ENCODE measurements at places on chromosomes 3 and 15.
A peak's percentile ranks its signal among the peaks of the same experiment; 100 is the strongest.

- no peak for DNase-seq
These were observed 550.4 kb upstream of the ARPP21 start for GRCh38 chr3:35088943-35089342.

GRCh38 chr15:47715856-47716445 is 1.4 kb upstream of the SEMA6D start:
- DNase-seq, result no peak

GRCh38 chr3:183815563-183815940 is 9.8 kb downstream of the MAP6D1 start:
- no peak for DNase-seq

DNA sequence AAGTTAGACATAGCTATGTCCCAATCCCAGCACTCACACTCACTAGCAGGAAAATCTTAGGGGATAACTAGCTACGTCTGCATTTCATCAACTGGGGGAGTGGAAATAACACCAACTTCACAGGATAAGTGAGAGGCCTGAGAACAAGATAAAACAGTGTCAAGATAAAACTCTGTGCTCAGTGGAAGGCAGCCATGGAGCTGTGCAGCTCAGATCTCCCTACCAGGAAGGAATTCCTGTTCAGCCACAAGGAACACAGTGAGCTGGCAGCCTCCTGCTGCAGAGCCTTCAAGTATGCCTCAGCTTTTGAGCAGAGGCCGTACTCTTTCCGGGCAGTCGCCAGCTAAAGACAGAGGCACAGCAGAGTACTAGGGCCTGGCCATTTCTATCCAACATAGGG is 115.8 kb upstream of the TOPAZ1 start:
- DNase-seq, result no peak

DNA sequence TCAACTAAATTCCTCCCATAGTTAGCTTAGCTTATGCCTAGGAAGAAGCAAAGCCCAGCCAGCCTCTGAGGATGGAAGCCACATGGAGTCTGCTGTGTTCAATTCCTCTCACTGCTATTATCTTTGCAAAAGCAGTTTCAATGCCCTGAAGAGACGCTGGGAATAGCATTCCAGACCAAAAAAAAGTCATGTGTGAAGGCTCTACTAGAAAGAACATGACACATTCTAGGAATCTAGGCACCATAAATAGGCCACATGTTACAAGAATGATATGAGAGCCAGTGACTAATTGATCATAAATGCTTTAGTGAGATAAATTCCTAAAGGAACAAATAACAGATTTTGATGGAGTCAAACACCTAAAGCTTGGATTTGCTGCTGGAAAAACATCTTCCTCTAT is 800.8 kb downstream of the TUSC7 start:
- DNase-seq, result no peak

DNA sequence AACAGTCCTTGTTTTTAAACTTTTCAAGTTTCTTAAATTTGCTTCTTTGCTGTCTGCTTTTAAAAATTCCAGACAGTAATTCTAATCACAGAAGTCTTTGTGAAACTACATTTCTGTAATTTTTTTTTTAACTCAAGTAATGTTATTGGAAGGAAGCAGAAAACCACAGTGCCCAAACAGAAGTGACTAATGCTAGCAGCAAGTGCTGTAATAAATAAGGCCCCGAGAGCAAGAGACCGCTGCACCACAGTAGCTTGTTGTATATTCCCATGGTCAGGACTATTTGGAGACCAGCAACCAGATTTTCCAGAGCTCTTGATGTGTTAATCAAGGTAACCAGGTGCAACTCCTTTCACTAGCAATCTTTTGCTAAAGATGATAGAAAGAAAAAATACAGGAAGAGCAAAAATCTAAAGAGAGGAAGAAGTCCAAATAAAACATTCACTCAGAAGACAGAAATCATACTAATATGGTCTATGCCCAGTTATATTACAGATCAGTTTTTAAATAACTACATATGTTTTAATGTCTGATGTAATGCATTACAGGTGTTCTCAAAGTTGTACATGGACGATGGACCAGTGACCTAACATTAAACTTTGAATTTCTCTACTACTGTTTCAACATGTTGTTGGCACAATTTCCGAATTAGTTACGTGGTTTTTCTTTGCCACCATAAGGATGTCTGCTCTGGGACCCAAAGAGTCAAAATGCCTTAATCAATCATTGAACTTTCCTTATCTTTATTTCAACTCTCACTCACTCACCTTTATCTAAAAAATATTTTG is 36.4 kb downstream of the WWTR1 start:
- peak; percentile 3 for DNase-seq

- DNase-seq, result no peak
These were observed 771.1 kb upstream of the GRM7 start for GRCh38 chr3:6089780-6090179.

- DNase-seq, result no peak
These were observed 91.0 kb downstream of the SMAD3 start for GRCh38 chr15:67156426-67156825.

GRCh38 chr3:56059731-56060130 is 408.5 kb downstream of the ERC2 start:
- DNase-seq, result no peak

DNA sequence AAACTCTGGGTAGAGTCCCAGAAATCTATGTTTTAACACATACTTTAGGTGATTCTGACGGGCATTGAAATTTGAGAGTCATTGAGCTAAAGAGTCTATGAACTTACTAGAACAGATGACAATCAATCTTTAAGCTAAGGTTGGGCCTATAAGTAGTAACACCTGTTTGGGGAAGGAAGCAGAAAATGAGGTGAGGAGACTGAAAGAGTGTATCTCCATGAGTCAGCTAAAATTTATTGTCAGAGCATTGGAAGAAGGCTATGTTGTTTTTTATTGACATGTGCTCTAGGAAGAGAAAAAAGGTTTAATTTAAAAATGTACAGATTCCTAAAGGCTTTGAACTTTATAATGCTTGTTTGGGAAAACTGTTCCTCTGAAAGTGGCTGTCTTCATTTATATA is 42.9 kb downstream of the TPRG1 start:
- no peak for DNase-seq

DNA sequence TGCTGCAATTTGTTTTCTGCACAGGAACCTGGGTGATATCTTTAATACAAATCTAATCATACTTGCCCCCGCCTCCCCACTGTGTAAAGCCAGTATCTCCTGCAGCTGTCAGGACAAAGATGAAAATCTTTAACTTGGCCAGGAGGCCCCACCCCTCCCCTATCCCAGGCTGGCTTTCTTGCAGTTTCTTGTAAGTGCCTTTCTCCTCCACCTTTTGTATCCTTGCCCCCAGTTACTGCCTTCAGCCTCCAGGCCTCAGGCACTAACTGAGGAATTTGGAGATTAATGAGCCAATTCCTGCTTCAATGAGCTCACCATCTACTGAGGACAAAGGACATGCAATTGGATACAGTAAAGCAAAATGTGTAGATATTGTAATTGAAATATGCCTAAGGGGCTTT is 6.5 kb downstream of the GCSAM start:
- DNase-seq, result no peak

GRCh38 chr3:66425576-66426114 is 75.2 kb downstream of the LRIG1 start:
- DNase-seq, result no peak

GRCh38 chr15:80162059-80162554 is 9.3 kb downstream of the FAH start:
- DNase-seq, result no peak
